ENCODE measurements at places on chromosomes 1 and 21.
A peak's percentile ranks its signal among the peaks of the same experiment; 100 is the strongest.

- no peak for DNase-seq
These were observed 108.2 kb downstream of the VPS13D start for GRCh38 chr1:12338017-12338416.

DNA sequence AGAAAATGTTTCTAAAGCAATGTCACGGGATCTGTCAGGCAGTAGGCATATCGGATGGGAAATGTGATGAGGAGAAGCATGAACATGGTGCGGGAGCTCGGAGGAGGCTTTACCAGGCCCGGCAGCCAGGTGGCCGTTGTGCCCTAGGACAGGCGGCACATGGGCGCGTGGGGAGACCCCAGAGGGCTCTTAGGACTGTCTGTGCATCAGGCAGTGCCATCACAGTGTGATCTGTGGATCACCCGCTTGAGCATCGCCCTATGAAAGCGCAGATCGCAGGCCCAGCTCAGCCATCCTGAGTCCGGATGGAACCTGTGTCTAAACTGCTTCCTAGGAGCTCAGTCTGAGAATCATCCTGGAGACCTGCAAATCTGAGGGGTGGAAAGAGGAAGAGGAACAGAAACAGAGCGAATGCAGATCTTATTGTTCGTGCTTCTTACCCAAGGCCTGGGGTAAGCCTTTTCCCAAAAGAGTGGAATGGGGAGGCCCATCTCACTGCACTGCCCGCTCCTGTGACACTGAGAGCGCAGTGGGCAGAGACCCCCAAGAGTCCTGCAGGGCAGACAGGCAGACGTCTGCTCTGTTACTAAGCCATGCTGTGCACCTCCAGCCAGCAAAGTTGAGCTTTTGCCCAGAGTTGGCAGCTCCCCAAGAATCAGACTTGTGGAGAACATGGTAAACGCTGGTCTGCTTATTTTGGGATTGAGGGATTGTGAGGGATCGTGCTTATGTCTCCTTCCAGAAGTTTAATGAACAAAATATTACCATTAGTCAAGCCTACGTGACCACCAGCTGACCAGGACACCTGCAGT lies 251.0 kb downstream of the RHOU start:
- no peak for DNase-seq

GRCh38 chr1:28358716-28359115 lies 10.8 kb upstream of the PHACTR4 start:
- DNase-seq, result no peak

DNA sequence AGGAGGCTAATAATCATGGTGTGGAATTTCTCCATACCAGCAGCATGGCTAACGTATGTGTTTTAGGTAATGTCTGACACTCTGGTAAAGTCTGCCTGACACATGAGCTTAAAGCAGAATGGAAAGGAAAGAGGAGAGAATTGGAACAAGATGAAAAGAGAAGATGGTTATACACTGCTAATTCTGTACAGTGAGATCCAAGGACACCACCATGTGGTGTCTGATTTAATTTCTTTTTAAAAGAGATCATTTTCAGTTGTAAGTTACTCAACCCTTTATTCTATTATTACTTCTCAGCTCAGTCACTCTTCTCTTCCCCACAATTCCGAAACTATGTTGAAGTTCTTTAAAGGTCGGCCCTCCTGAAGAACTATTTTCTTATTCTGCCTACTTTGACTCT lies 15.6 kb downstream of the PRKAB2 start:
- no peak for DNase-seq

- no peak for DNase-seq
These were observed 382.2 kb upstream of the ESRRG start for GRCh38 chr1:217105437-217105836.

DNA sequence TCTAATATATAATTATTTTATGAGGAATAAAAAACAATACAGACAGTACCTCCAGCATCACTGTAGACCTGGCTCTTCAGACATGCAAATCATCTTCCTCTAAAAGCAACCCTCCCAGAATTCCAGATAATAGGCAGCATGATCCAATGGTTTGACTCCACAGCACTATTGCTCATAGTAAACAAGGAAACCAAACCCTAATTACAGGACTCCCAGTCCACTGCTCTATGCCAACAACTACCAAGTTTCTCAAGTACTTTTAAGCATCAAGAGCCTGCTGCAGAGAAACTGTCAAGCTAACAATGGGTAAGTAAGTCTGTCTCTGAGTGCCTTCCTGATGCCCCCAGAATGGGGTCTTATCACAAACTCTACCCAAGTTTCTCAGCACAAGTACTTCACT lies 57.2 kb downstream of the EYA3 start:
- DNase-seq, result peak; percentile 15

DNA sequence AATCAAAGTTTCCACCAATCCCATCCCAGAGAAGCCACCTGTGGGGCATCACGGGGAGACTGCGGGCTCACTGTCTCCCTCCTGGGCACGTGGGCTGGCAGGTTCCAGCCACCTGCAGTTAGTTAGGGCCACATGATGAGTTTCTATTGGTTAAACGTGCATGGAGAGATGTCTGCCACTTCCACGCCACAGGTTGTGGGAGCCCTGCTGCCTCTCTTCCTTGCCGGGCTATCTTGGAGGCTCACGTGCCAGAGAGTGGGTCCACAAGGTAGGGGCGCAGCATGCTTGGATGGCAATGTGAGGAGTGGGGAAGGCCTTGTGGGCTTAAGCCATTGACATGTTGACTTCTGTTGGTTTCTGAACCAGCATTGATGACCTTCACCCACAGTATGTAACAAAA lies 3.5 kb downstream of the KRTAP10-7 start:
- DNase-seq, result no peak

- no peak for DNase-seq
These were observed 95.7 kb upstream of the C1orf105 start for GRCh38 chr1:172324761-172325160.

DNA sequence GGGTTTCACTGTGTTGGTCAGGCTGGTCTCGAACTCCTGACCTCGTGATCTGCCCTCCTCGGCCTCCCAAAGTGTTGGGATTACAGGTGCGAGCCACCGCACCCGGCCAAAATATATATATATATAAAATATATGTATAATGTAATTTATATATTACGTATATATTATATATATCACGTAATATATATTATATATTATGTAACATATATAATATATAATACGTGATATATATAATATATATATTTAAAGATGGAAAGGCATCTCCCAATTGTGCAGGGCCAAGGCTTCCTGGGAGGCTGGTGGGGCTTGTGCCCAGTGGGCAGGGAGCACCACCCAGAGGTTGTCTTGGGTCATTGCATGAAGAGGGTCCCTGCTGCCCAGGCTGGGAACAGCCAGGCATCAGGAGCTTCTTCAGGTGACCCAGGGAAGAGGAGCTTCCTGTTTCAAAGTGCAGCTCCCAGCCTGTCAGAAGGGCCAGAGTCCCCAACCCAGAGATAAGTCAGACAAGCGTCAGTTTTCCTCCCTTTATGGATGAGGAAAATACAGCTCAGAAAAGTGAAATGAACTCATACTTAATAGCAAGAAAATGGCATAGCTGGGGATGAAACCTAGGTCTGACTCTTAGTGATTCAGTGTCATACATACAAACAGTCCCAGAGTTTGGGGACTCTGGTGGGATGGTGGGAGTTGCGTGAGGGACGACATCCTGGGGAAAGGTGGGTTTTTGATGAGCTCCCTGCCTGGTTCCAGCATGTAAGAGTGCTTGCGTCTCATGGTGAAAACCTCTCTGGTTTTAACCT lies 12.0 kb downstream of the UBE2Q1 start:
- DNase-seq, result peak; percentile 46

DNA sequence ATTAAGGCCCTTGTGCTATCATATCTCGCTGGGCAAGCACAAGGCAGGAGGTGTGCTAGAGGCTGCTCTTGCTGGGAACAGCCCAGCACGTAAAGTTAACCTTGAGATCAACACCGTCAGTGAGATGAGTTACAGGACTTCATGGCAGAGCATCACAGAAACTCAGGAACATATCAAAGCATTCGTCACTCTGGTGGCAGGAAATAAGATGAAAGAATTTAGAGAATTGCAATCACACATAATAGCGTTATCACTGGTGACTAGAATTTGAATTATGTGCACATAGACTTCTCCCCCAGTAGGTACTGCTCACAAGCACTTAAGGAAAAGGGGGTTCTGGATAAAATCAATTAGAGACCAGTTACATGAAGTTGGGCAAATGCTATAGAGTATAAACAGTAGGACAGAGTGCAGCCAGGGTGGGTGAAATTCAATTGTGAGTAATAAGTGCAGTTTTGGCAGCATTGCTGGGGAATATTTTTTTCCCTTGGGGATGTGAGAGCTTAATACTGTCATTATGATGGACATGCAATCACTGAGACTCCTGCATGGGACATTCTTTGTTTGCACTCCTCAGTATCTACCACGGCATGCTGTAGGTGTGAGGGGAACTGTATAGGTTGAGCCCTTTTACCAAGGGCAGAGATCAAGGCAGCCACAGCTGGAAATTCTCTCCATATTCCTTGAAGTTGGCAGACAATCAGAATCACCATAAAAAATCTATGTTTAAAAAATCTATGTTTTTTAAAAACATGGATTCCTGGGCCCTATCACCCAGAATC lies 44.2 kb upstream of the ARHGAP29 start:
- no peak for DNase-seq

- no peak for DNase-seq
These were observed 5.8 kb downstream of the TRIM33 start for GRCh38 chr1:114505148-114505561.

GRCh38 chr1:187280031-187280430 lies 451.3 kb downstream of the PLA2G4A start:
- no peak for DNase-seq

DNA sequence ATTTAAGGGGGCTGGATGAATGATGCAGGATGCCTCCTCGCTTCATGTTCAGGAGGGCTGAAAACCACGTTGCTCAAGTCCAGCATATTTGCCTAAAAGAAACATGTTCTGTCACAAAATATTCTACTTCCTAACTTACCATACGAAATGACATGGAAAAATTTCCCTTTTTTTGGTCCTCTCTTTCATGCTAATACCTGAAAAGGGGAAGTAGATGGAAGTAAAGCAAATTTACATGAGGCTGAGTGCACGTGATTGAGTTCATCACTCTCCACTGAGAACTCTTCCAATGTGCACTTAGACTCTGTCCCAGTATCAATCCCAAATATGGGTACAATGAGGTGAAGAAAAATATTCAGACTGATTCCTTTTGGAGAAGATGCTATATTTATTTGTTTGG lies 23.0 kb downstream of the XCL2 start:
- DNase-seq, result no peak

DNA sequence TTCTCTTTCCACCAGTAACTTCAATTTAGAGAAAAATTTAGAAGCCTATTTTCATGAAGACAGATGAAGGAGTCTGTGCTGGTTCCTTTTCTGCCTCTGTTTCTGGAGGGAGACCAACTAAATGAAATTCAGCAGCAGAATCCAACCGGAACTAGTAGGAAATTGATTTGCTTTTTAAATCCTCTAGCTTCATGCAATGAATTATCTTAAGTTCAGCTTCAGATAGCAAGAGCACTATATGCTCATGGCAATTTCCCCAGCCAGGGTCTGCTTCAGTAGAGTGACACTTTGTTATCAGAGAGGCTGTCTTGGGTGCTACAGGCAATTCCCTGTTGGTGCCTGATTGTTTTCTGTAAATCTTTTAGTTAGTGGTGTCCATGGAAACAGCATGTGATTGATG lies 189.7 kb downstream of the SLC35F3 start:
- DNase-seq, result no peak

DNA sequence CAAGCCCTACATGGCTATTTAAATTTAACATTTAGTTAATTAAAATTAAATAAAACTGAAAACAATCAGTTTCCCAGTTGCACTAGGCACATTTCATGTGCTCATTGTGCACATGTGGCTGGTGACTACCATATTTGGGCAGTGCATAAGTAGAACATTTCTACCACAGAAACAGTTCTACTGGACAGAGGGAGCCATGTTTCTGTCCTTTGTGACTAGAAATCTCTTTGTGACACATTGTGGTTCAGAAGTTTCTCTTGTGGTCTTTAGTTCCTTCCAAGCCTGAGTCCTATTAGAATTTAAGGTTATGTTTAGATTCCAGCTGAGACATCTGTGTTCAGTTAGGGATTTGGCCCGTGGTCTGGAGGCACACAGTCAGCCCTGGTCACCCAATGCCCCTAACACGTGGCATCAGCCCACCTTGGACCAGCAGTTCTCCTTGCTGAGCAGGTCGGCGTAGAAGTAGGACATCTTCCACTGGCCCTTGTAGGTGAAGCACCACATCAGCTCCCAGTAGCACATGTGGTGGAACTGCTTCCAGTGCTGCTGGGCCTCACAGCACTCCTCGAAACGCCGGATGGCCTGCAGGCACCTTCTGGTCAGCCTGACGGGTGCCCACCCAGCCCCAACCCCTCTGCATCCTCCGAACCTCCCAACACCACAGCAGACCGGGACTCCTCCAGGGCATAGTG lies 29.1 kb downstream of the TTC39A start:
- no peak for DNase-seq

GRCh38 chr1:43509740-43510375 lies 20.8 kb upstream of the PTPRF start:
- no peak for DNase-seq

- no peak for DNase-seq
These were observed 11.9 kb downstream of the TRAF3IP3 start for GRCh38 chr1:209767706-209768105.

DNA sequence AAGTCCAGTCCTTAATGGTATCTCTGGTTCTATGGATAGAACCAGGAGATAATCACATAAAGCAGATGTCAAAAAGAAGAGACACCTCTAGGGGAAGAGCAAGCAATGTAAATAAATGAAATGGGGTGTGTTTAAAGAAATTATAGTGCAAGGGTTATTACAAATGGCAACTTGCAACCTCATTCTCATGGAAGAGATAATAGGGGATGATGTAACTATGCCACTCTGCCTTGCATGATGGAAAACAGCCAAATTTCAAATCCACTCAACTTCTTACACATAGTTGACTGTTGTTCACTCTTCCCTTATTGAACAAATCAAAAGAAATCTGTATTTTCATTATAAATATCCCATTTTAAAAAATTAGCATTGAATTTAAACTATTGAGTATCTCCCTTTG lies 274.0 kb upstream of the TMPRSS15 start:
- DNase-seq, result no peak

DNA sequence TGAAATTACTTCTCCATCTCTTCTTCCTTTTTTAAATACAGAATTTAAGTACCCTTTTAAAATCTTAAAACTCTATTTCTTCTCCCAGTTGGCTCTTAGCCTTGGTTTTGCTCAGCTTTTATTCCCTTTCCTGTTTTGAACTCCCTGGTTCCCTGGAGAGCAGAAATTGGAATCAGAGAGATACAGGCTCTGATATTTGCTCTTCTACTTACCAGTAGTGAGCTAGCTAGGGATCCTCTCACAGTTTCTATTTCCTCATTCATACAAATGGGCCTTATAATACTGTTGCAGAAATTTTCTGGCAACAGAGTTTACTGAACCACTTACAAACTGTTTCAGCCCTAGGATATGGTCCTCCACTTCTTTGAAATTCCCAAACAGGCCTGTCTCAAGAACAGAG lies 606.3 kb downstream of the NUF2 start:
- no peak for DNase-seq

GRCh38 chr21:34845521-34846451 lies 177.0 kb downstream of the CLIC6 start:
- DNase-seq, result peak; percentile 93

DNA sequence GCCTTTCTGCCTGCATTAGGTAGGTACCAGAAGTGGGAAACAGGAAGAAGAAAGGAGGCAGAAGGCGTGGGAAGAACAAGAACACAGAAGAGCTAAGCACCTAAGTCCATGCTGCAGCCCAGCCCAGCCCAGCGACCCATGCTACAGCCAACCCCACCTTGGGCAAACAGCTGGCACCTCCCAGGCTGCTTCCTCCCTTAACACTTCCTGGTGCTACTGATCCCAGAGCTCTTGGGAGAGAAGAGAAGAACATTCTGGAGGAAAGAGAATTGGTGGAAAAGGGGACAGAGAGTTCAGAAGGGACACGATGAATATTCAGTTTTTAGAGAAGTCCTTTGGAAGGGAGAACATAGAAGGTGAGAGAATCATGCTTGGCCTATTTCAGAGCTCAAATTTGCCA lies 28.5 kb downstream of the PLEKHA6 start:
- DNase-seq, result no peak

Measured in renal cortical epithelial cell (primary cell).